Activated CD4-positive, CD25-positive, alpha-beta regulatory T cell treated with anti-CD3 and anti-CD28 coated beads, Interleukin-2, amount 50 U/mL, for 72 hours (primary cell): ENCODE measurements at places on chromosomes 3 and 15.

GRCh38 chr3:99536555-99537314 is 101.7 kb upstream of the COL8A1 start:
- DNase-seq: no peak

GRCh38 chr3:94307588-94307987 is 244.7 kb downstream of the NSUN3 start:
- no peak for DNase-seq

- DNase-seq: no peak
Measured at GRCh38 chr3:138717348-138717747, 108.8 kb downstream of the FAIM start.

GRCh38 chr15:49041426-49041825 is 4.8 kb downstream of the SECISBP2L start:
- no peak for DNase-seq

DNA sequence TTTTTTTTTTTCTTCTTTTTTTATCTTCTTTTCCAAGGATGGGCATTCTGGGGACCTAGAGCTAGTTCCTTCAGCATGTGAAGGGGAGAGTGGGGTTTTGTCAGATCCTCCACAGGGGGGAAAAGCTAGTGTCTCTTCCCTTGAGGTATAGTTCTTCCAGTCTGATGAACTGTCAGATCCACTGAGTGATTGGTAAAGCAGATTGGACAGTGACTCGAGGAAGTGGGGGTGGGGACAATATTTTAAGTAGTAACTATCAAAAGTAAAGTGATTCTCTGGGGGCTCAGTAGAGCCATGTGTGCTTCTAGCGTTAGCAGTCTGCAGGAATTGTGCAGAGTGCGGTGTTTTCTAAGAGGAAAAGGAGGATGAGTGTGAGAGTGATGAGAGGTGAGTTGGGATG is 62.0 kb upstream of the TRIM71 start:
- no peak for DNase-seq

GRCh38 chr3:13688034-13688433 is 139.1 kb downstream of the FBLN2 start:
- no peak for DNase-seq
